ENCODE measurements at places on chromosomes 4 and X. TPM values are rescaled to one million over a fixed set of nuclear protein-coding genes. Genes with fewer than 3 reads are reported as not detected.

Gene HTN1
- total RNA-seq, result not detected

Gene FRG2
- not detected for total RNA-seq

DNA sequence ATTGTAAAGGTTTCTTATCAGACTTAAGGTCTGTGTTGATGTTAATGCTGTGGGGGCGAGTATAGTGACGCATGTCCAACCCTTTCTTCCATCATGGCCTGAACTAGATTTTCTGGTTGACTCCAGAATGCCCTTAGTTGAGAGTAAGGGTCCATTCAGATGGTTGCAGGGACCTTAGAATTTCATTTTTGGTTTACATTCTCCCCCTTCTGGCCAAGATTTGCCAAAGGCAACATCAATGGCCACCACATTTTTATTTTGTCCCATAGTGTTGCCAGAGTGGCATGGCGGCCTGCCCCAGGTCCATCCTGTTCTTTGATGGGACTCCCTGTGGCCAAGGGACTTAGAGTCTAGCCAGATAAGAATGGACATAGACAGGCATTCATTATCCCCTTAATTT, 368.5 kb downstream of the GPM6A start:
- H3K36me3 ChIP-seq, result no peaks in the 10 kb centered on the region
- no peak overlapping the region for H3K4me3 ChIP-seq
- H3K4me1 ChIP-seq, result no peaks in the 10 kb centered on the region
- no peaks in the 10 kb centered on the region for H3K27me3 ChIP-seq

DNA sequence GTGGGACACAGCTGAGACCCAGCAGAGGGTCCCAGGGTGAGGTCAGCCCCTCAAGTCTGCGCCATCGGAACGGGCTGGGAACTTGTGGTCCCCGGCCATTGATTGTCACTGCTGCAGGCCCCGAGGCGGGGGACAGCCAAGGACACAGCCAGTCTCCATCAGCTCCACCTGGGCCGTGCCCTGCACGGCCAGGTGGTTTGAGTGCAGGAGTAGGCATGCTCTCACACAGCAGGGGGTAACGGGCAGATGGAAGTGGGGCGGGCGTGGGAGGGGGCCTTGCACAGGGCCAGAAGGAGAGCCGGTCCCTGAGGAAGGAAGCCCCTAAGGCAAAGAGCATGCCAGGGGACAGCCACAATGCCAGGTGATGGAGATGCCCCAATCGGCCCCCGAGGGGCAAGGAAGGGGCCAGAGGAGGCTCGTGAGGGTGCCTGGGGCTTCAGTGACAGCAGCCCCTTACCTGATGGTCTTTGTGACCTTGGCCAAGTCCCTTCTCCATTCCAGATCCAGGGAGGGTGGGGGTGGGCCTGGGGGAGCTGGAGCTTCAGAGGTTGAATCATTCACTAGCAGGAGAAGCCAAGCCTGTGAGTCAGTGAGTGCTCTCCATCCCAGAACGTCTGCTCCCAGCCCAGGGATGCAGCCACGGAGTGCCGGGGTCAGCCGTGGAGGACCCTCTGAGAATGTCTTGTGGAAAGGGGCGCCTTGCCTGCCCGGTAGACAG, 2.3 kb downstream of the ATP2B3 start:
- DNase-seq, result no peak
- no peaks in the 10 kb centered on the region for H3K4me1 ChIP-seq
- H3K27me3 ChIP-seq, result peaks cover 3% of the 10 kb centered on the region

DNA sequence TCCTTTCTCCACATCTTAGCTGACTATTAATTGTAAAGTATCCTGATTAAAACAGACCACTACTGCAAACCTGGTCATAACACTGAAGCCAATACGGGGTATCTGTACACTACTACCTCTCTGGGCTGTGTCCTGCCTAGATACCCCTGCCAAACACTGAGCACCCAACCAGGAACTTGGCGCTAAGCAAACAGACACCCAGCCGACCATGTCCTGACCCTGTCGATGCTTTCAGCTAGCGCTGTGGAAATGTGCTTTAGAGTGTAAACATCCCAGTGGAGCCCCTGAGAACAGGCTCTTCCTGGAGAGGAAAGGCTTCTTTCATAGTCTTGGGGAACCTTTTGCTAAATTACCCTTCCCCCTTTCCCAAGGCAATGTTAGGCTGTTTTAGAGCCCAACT, 52.9 kb downstream of the CCNG2 start:
- H3K4me3 ChIP-seq, result no peak overlapping the region
- no peak for DNase-seq
- no peaks in the 10 kb centered on the region for H3K4me1 ChIP-seq
- H3K27me3 ChIP-seq, result no peaks in the 10 kb centered on the region
- H3K36me3 ChIP-seq, result no peaks in the 10 kb centered on the region

- no peaks in the 10 kb centered on the region for H3K36me3 ChIP-seq
- no peaks in the 10 kb centered on the region for H3K4me1 ChIP-seq
- no peaks in the 10 kb centered on the region for H3K27me3 ChIP-seq
- DNase-seq, result no peak
- no peak overlapping the region for H3K27ac ChIP-seq
Observed at GRCh38 chr4:69167300-69167699, 47.2 kb downstream of the UGT2B11 start.

All from gastrocnemius medialis (tissue), 4 donors.